ENCODE measurements at places on chromosomes 13 and 19. TPM values are rescaled to one million over a fixed set of nuclear protein-coding genes. Genes with fewer than 3 reads are reported as not detected.

DMAC2 gene
- 77.7 TPM for total RNA-seq

KCNK6 gene
- 10.2 TPM for total RNA-seq

GRCh38 chr19:6172074-6172863 is 36.8 kb downstream of the ACSBG2 start:
- DNase-seq, result no peak

DNA sequence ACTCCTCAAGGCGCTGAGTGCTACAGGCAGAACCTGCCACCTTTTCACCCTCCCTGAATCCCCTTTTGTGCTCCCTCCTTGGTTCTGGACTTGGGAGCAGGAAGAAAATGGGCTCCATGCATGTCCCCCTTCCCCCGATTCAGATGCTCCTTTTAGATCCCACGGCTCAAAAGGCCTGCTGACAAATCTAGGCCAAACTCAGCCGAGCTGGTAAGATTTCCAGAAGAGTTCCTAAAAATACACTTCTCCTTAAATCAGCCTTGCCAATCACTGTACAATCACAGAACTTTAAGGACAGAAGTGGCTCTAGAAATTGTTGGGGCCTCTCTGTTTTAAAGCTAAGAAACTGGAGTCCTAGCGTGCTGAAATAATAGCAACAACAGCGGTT is 37.3 kb downstream of the MBNL2 start:
- DNase-seq, result no peak

- peak; percentile 81 for DNase-seq
These were observed 18.8 kb upstream of the EDDM13 start for GRCh38 chr19:56253737-56254136.

GRCh38 chr19:55642153-55643002 is 1.1 kb upstream of the ZNF581 start:
- peak; percentile 28 for DNase-seq

DNA sequence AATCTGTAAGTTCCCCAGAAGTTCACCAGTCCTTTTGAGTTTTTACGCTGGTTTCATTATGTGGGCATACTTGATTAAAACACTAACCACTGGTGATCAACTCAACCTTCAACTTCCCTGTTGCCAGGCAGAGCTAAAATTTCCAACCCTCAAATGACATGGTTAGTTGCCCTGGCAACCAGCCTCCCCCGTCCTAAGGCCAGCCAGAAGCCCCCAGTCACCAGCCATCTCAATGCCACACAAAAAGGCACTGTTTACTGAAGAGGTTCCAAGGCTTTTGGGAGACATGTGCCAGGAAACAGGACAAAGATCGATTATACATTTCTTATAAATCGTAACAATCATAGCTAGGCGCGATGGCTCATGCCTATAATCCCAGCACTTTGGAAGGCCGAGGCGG is 1.6 kb downstream of the ZNF649 start:
- DNase-seq, result no peak

GRCh38 chr13:106373304-106373988 is 162.0 kb downstream of the EFNB2 start:
- DNase-seq, result peak; percentile 62

DNA sequence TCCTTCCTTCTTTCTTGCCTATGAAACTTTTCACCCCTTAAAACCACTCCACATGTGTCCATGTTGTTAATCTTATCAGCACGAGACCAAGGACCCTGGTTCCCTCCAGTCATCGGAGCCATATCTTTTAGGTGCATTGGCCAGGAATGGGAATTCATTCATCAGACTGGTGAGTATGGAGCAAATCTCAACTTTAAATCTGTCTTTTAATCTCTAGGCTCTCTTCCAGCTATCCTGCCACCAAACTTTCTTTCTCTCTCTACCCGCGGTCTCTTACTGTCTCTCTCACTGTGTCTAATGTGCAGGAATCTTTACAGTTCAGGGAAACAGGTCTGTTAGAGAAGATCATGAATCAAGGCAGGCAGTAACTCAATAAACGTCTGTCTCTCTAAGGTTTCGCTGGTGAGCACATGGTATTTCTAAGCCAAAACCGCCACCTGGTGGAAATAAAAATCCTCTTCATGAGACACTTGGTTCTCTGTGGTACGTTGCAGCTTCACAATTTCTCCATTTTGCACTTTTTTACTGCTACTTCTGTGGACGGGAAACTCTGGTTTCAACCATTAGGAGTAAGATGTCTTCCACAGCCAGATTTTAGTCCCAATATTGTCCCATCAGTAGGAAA is 16.1 kb downstream of the LGALS16 start:
- DNase-seq, result peak; percentile 72

- no peak for DNase-seq
These were observed 29.5 kb downstream of the SLC25A15 start for GRCh38 chr13:40818926-40819325.

DNA sequence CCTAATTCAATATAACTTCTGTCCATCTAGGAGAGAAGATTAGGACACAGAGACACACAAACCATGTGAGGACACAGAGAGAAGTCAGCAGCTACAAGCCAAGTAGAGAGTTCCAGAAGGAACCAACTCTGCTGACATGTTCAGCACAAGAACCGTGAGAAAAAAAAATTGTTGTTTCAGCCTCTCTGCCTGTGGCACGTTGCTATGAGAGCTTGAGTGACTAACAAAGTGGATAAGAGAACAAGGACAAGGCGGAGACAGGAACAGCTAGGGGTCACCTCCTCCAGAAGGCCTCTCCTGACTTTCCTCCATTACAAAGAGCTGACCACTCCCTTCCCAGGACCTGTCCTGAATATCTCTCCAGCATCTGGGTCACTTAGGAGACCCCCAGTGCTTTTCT is 5.6 kb upstream of the SIGLEC12 start:
- DNase-seq, result no peak
